H9 (cell line): ENCODE measurements at places on chromosomes 5 and 9. TPM values are rescaled to one million over a fixed set of nuclear protein-coding genes. Genes with fewer than 3 reads are reported as not detected.

GRCh38 chr5:172696171-172696849, 55.2 kb downstream of the NEURL1B start:
- DNase-seq, result no peak

The ARSK gene
- total RNA-seq, result 8.5 and 8.6 TPM in 2 replicates

The ARID3C gene
- not detected in 2 replicates for total RNA-seq

DNA sequence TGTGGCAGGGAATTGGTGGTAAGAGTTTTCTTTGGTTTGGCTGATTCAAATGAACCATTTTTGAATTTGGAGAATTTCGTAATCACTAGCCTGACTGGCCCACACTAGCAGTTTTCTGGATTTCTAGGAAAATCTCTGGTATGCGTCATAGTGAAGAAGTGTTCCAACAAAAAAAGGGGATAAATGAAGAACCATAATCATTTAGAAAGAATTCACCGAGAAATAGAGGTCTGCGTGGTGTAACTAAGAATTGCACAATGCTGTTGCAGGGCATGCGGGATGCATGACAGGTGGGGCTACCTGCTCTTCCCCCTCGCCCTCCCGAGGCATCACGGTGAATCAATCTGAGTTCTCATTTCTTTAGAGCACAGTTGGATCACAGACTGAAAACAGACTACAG, 232.3 kb upstream of the PAPPA start:
- DNase-seq, result no peak

- DNase-seq, result no peak
Measured at GRCh38 chr9:96378187-96378586, 5.3 kb downstream of the SLC35D2 start.

GRCh38 chr5:123844873-123845272, 332.9 kb downstream of the CSNK1G3 start:
- DNase-seq, result no peak

The ERAP2 gene
- total RNA-seq, result 0.09 TPM in 1 of 2 replicates, not detected in the other

The COQ4 gene
- total RNA-seq, result 34.8 and 38.4 TPM in 2 replicates

DNA sequence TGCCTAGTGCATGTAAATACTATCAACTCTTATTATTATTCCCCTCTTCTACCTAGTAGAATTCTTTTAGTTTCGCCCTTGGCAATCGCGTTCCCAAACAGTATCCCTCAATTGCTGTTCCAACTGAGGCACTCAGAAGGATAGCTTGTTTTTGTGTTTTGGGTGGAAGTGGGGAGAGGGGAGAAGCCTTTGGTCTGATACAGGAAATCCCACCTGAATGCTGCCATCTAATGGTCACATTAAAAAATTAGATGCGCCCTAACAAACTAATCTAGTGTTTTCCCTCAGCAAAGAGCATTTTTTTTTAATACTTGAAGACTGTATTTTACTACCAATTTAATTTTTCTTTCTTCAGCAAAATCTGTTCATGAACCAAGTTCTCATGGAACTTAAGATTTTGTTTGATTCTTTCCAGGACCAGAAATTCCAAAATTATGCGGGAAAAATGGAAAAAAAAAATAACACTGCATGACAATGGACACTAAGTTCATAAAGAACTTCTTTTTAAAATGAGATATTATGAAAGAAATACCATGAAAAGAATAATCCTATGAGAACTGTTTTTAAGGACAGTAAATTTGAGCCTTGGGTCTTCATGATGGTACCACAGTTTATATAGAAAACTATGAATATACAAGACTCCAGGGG, 22.2 kb upstream of the GLDC start:
- no peak for DNase-seq

The PCDHAC1 gene
- total RNA-seq, result 8.0 and 8.7 TPM in 2 replicates

DNA sequence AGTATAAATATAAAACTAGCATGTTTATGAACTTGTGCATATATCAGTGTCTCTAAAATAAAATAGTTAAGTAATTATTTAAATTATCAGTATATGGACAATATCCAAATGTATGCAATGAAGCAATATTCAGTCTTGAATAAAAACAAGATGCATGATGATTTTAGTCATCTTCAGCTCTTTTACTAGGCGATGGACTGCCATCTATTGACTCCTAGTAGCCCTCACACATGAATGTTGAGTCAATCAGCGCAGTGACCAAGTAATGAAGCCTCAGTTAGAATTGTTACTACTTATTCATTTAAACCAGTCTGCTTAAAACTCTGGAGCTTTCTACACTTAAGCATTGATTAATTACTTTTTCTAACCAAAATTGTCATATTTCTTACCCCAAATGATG, 92.9 kb upstream of the GRHPR start:
- no peak for DNase-seq

The FOXI1 gene
- total RNA-seq, result not detected in 2 replicates

DNA sequence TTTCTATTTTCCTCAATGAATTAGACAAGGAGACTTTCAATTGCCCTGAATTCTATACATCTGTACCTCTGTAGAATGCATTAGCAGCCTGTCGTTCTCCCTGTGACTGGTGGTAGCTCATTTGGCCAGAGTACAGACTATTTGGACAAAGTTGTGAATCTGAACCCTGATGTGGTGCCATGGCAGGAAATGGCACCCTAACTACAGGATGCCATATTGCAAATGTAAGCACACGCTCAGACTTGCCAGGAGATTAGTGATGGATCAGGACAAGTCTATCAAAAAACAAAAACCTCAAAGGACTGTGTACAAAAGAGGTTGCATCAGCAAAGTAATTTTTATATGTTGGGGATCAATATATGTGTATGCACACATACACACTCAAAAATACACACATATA, 58.3 kb downstream of the SVEP1 start:
- no peak for DNase-seq

The RNF20 gene
- total RNA-seq, result 45.4 and 48.5 TPM in 2 replicates

GRCh38 chr5:138712324-138712723, 40.9 kb upstream of the CTNNA1 start:
- no peak for DNase-seq
